H9 (cell line): ENCODE measurements at places on chromosomes 11 and 22. TPM values are rescaled to one million over a fixed set of nuclear protein-coding genes. Genes with fewer than 3 reads are reported as not detected.

The SMTNL1 gene
- 0.18 TPM in 1 of 2 replicates, not detected in the other for total RNA-seq

The KDELR3 gene
- total RNA-seq = 7.2 and 7.3 TPM in 2 replicates

The ZNF214 gene
- 4.0 and 5.0 TPM in 2 replicates for total RNA-seq

The C11orf52 gene
- total RNA-seq = 4.0 and 4.4 TPM in 2 replicates

The NCAM1 gene
- 2.2 and 2.5 TPM in 2 replicates for total RNA-seq

The OR51B4 gene
- not detected in 2 replicates for total RNA-seq

The THY1 gene
- 176 and 184 TPM in 2 replicates for total RNA-seq

The C11orf87 gene
- total RNA-seq = 0.11 TPM in 2 replicates

The RAB6A gene
- 72.8 and 74.4 TPM in 2 replicates for total RNA-seq

The CASP12 gene
- total RNA-seq = not detected in 2 replicates

The CYTH4 gene
- not detected in 2 replicates for total RNA-seq

The OR51B2 gene
- not detected in 2 replicates for total RNA-seq

The FGF4 gene
- 0.59 and 0.68 TPM in 2 replicates for total RNA-seq

The HBD gene
- total RNA-seq = not detected in 2 replicates

The PATE4 gene
- not detected in 2 replicates for total RNA-seq

The PHF21B gene
- 54.3 and 60.3 TPM in 2 replicates for total RNA-seq

The MYOD1 gene
- total RNA-seq = not detected in 2 replicates

The TYR gene
- not detected in 2 replicates for total RNA-seq

The MCHR1 gene
- total RNA-seq = 2.8 and 2.9 TPM in 2 replicates

The TCIRG1 gene
- 24.4 and 27.1 TPM in 2 replicates for total RNA-seq

The SPDYC gene
- 0.44 and 0.61 TPM in 2 replicates for total RNA-seq

The RFPL1 gene
- total RNA-seq = not detected in 2 replicates

The KAT5 gene
- 56.7 and 57.4 TPM in 2 replicates for total RNA-seq

The ART1 gene
- not detected in 2 replicates for total RNA-seq

The KIAA1671 gene
- 20.7 and 22.6 TPM in 2 replicates for total RNA-seq

The CDHR5 gene
- total RNA-seq = 0.46 TPM in 1 of 2 replicates, not detected in the other

The CTSW gene
- not detected in 2 replicates for total RNA-seq

The MMP3 gene
- total RNA-seq = not detected in 2 replicates

The DUSP8 gene
- total RNA-seq = 3.2 and 4.4 TPM in 2 replicates

The TIGD3 gene
- total RNA-seq = 0.66 and 1.2 TPM in 2 replicates

The DNAJB7 gene
- total RNA-seq = not detected in 2 replicates

The BTBD18 gene
- total RNA-seq = not detected in 2 replicates

The ENTHD1 gene
- not detected in 2 replicates for total RNA-seq

The KCNK4 gene
- 0.28 and 0.31 TPM in 2 replicates for total RNA-seq

The CDC45 gene
- total RNA-seq = 32.7 and 35.7 TPM in 2 replicates

The SYT9 gene
- 0.63 and 0.79 TPM in 2 replicates for total RNA-seq

The SEZ6L gene
- 0.09 and 0.13 TPM in 2 replicates for total RNA-seq
